ENCODE measurements at places on chromosomes 2 and 18. TPM values are rescaled to one million over a fixed set of nuclear protein-coding genes. Genes with fewer than 3 reads are reported as not detected.

DNA sequence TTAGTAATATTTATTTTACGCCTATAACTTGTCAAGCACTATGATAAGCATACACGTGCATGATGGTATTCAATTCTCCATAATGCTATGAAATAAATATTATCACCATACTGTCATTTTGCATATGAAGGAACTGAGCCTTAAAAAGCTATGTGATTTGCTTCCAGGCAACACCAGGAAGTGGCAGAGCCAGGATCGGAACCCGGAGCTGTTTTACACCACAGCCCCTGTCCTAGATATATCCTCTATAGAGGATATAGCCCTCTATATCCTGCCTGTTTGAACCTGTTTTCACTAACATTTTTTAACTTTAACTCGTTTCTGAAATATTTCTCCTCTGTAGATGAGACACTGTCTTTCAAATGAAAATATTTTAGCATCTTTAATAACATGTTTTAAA lies 690.0 kb downstream of the SATB2 start:
- no peak for DNase-seq

GRCh38 chr2:79721966-79722365 lies 209.1 kb downstream of the CTNNA2 start:
- no peak for DNase-seq

DNA sequence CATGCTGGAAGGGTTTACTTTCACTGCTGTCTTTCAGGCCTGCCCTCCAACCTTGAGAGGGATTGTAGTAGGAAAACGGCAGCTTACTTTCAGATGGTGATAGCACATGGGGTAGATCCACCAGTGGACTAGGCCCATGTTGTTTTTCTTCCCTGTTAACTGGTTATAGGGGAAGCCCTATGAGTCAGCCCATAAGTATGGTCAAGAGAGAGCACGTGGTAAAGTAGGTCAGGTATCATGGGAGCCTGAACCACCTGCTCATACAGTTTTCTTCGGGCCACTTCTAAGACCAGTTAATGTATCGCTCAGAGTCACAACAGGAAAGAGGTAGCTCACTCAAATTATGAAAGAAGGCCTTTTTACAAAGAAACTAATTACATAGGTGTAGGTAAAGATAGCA lies 33.0 kb downstream of the PDK1 start:
- DNase-seq: no peak

DNA sequence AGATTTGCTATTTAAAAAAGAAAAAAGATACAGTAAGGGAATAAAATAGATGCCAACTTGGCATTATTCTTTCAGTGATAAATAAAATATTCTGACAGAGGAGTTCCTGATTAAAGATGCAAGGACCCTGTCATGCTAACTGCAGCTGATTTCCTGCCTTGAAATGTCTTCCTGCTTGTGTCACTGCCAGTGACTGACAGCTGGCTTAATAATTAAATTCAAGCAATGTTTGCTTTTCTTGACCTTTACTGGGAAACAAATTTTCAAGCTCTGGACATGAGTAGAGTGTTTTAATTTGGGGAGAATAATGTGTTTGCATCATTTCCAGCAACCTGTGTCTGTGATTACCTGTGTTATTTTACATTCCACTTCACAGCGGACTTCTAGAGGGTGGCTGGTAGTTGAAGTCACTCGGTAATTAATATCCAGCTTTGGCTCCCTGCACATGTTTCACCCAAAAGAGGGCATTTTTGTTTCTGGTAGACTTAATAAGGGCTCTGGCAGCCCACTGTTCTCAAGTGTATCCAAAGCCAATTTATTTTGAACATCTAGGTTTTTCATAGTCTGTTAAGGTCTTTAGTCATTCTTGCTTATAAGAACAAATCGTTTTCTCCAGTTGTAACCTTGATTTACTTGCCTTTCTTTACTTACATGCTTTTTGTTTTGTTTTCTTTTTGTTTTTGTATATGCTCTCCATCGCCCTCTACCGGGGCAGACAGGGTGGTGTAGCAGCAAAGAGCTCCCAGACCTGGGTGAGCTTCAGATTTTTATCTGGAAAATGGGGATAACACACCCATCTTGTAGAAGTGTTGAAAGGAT lies 48.5 kb upstream of the PROKR1 start:
- DNase-seq: peak; percentile 40

DNA sequence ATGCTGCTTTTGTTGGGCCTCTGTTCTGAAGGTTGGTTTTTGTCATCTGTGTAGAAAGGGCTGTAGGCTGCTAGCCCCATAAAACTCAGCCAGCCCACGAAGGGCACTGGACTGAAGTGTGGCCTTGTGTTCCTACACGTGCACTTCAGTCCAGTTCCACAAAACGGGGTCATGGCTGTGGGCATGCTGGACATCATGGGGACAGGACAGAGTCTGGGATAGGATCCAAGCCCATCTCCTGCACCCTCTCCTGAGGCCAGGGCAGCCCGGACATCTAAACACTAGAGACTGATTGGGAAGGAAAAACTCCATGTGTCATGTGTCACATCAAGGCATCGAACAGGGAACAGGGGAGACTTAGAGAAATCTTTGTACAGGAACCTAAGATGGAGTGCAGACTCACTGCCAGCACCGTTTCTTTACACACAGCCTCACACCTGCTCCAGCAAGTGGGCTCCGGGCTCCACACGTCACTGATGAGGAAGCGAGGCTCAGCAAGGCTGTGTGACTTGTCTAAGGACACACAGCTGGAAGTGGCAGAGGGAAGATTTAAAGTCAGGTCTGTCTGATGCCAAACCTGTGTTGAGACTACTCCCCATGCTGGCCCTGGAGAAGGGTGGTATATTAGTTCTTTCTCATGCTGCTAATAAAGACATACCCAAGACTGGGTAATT lies 74.8 kb upstream of the BCL2L11 start:
- DNase-seq: no peak

GRCh38 chr2:85181844-85182456 lies 48.8 kb downstream of the TCF7L1 start:
- no peak for DNase-seq

GRCh38 chr18:26386002-26386401 lies 159.8 kb downstream of the TAF4B start:
- DNase-seq: no peak

GRCh38 chr18:62558015-62558663 lies 35.3 kb downstream of the ZCCHC2 start:
- no peak for DNase-seq

GRCh38 chr2:27627963-27628766 lies 647 bp downstream of the CCDC121 start:
- peak; percentile 10 for DNase-seq

DNA sequence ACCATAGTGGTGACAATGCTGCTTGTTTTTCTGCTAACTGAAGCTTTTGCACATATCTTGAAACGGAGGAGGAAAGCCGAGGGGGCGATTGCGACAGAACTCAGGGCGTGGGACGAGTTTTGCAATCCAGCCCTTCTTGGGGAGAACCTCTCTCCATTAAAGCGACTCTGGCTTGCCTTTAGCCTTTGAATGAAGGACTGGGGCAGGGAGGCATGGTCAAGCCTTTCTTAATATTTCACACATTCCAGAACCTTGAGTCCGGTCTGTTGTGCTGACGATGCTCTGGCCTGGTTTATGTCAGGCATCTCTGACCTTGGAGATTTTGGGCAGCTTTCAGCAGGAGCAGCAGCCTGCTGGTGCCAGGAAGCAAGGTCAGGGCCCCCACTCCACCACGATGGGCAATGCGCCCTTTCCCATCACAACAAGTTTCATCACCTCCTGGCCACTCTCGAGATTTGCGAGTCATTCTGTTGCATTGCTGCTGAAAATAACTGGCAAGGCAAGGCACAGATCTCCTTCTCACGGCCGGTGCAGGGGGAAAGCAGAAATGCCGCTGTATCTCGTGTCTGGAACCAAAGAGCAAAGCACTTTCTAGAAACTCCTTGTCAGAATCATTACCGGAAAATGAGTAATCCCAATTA lies 10.8 kb downstream of the EMILIN2 start:
- peak; percentile 14 for DNase-seq

GRCh38 chr18:3704556-3705344 lies 254.8 kb downstream of the TGIF1 start:
- no peak for DNase-seq

- no peak for DNase-seq
These were observed 151.4 kb downstream of the TNS1 start for GRCh38 chr2:217851191-217852020.

- no peak for DNase-seq
These were observed 289.2 kb downstream of the ERBB4 start for GRCh38 chr2:212249451-212249850.

DNA sequence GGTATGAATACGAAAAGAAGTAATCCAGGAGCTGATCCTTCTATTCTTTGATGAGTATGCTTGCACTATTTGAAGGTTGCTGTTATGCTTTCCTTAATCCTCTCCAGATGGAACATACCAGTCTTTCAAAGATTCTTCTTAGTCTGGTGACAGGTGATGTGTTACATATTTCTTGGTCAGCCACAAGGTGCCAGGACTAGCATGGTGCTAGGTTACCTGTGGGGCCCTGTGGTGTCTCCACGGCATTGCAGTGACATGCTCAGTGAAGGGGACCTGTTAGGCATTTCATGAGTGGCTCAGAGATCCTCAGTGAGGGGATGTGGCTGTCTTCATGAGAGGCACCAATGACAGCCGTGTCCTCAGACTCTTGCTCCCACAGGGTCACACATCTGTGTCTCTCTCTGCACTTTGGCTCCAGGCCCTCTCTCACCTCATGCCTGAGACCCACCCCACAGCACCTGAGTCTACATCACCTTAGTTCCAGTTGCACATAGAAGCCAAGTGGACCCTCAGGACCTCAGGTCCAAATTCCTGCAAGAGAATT lies 13.1 kb upstream of the RAB31 start:
- DNase-seq: no peak

DNA sequence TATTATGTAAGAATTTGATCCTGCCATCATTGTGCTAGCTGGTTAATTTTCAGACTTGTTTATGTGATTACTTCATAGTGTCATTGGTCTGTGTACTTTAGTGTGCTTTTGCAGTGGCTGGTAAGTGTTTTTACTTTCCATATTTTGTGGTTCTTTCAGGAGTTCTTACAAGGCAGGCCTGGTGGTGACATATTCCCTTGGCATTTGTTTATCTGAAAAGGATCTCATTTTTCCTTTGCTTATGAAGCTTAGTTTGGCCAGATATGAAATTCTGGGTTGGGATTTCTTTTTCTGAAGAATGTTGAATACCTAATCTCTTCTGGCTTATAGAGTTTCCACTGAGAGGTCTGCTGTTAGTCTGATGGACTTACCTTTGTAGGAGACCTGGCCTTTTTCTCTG lies 72.8 kb upstream of the MC4R start:
- DNase-seq: no peak

- no peak for DNase-seq
These were observed 9.8 kb downstream of the CAVIN2 start for GRCh38 chr2:191836853-191837769.

DNA sequence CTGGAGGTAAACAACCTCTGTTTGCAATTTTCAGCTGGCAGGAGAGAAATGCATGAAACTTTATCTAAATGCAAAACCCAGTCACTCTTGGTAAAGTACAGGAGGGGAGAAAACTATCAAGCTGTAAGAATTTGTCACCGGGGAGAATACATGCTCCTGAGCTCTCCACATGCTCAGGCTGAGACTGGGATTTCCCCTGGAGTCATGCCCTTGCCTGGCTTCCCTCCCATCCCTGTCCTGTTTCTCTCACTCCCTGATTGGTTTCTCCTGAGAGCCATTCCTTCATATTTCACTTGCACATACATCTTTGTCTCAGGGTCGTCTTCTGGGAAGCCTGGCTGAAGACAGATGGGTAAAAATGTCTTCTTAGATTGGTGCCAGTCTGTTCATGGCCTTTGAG lies 52.9 kb upstream of the SPATS2L start:
- no peak for DNase-seq

GRCh38 chr2:31986906-31987305 lies 23.9 kb downstream of the MEMO1 start:
- DNase-seq: no peak

GRCh38 chr2:26911911-26912861 lies 58.3 kb upstream of the MAPRE3 start:
- DNase-seq: no peak

DSG4 gene
- total RNA-seq: not detected

METTL8 gene
- total RNA-seq: 31.0 TPM

APCDD1 gene
- total RNA-seq: not detected

TANC1 gene
- total RNA-seq: 0.35 TPM

TUBB8B gene
- total RNA-seq: not detected

NOL4 gene
- not detected for total RNA-seq

DAW1 gene
- not detected for total RNA-seq

NRP2 gene
- 2.5 TPM for total RNA-seq

IWS1 gene
- 39.0 TPM for total RNA-seq

ANTXR1 gene
- not detected for total RNA-seq

GCG gene
- not detected for total RNA-seq

RAB6C gene
- 0.14 TPM for total RNA-seq

SERPINB4 gene
- not detected for total RNA-seq

AQP4 gene
- total RNA-seq: not detected
